Left renal pelvis (tissue), 4 donors: ENCODE measurements at places on chromosomes 12 and 14.

DNA sequence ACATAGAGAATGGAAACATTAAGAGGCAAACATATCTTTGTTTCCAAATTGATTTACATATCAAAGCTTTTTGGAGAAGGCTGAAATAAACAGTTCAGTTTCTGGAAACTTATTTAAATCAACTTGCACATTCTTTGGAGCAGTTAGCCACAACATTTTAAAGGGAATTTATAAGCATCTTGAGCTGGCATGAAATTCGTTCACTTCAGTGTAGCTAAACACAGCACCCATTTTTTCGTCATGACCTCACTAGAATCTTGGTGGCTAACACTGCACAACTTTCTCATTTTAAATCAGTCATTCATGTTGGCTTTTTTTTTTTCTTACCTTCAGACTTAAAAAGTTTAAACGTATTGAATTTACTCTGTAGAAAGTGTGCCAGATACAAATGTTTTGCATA is 1139.9 kb upstream of the FLRT2 start:
- DNase-seq, result no peak

- no peak for DNase-seq
These were observed 24.8 kb downstream of the CLECL1 start for GRCh38 chr12:9707864-9708808.

DNA sequence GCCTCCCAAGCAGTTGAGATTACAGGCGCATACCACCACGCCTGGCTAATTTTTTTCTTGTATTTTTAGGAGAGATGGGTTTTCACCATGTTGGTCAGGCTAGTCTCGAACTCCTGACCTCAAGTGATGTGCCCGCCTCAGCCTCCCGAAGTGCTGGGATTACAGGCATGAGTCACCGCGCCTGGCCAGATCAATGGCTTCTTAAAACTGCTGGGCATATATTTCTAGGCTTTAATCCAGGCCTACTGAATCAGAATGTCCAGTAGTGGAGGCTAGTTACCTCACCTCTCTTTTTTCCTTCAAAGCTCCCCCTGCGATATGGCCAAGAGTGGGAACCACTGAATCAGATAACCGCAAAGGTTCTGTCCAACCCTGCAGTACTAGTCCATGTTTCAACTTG is 17.1 kb downstream of the POU6F1 start:
- no peak for DNase-seq

DNA sequence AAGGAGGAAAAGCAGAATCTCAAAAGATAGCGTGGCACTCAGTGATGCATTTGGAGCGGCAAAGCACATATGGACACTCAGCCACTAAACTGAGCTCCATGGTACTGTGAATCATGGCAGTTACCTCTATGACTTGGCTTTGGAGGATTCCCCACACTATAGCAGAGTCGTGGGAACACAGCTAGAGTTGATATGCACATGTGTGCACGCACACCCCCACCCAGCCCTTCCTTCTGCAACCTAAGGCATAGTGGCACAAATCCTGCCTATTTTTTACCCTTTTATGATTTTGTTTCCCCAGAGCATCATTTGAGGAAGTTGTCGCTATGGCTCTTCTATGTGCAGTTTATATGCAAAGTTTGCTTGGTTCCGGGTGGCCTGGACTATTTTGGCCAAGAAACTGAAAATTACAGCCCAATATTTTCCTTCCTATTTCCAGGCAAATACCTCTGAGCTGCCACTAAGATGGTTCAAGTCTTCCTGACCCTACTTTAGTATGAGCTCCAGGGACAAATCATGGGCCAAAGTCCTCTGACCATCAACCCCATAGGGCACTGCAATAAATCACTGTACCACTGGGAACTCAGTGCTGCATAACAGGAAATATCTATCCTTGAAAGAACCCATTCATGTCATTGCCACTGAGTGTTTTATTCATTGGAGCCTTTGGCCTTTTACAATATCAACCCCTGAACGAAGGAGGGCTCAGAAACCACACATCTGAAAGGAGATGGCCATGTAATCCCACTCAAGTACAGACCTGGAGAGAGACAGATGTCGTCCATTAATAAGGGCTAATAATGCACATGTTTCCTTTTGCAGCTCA is 177.5 kb downstream of the EGLN3 start:
- DNase-seq, result no peak

- DNase-seq, result no peak
These were observed 14.0 kb downstream of the CCDC62 start for GRCh38 chr12:122788387-122788786.

DNA sequence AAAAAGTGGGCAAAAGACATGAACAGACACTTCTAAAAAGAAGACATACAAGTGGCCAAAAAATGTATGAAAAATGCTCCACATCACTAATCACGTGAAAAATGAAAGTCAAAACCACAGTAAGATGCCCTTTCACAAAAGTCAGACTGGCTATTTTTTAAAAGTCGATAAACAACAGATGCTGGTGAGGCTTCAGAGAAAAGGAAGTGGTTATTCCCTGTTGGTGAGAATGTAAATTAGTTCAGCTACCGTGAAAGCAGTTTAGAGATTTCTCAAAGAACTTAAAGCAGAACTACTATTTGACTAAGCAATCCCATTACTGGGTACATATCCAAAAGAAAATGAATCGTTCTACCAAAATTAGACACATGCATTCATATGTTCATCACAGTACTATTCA is 237.0 kb downstream of the KIF21A start:
- no peak for DNase-seq
